ENCODE measurements at places on chromosomes 5 and 9.
A peak's percentile ranks its signal among the peaks of the same experiment; 100 is the strongest.

DNA sequence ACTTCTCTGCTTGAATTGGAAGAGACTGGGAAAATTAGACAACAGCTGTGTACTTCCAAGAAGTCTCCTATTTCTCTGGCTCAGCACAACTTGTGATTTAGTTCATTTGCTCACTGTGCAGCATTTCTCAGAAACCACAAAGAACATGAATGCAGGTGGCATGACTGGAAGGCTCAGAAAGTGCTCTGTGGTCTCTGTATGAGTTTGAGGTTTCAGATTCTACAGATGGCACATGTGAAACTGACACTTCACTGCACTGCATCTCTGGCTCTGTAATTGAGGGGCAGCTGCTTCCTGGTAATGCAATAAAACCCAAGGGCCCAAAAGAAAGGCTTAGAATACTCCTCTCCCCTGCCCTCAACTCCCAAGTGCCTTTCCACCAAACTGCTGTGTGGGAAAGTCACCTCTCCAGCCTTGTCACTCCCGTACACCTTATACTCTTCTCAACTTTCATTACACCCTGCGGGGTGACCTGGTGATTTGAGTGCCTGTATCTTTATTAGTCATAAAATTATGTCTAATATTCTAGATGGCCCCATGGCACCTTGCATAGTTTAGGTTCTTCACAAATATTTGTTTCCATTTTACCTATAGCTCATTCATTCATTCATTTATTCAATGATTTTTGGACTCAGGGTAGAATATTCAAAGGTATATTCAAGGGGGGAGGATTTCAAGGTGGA lies 82.5 kb downstream of the ESM1 start:
- DNase-seq: peak; percentile 15

DNA sequence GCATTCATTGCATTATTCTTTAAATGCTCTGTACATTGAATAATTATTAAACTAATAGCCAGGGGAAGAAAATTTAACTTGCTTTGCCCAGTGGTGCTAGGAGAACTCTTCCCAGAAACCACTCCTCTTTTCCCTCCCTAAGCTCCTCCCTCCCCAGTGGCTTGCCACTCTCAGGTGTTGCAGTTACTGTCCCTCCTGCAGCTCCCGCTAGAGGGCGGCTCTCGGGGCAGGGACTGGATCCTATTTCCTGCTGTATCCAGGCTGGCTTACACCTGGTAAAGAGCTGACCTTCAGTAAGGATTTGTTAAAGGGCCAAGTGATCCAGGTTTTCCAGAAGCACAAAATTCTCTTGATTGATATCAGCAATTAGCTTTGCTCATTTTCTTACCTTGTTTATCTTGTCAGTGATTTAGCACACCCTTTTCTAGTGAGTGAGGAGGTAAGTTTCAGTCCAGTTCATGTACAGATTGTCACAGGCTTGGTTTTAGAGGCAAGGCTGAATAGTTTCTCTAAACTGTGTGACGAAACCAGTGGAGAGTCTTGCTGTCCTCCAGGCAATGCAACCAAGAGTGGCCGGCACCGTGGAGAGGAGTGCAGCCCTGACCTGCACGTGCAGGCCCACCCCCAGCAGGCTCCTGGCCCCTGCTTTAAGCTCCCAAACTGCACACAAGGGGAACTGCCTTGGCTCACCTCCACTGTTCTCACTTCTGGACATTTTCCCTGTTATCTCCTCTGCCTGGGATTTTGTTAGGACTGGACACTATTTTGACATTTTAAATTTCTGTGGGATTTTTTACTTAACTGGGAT lies 423.8 kb downstream of the SPOCK1 start:
- no peak for DNase-seq

GRCh38 chr5:151182976-151183375 lies 25.4 kb upstream of the ANXA6 start:
- no peak for DNase-seq

DNA sequence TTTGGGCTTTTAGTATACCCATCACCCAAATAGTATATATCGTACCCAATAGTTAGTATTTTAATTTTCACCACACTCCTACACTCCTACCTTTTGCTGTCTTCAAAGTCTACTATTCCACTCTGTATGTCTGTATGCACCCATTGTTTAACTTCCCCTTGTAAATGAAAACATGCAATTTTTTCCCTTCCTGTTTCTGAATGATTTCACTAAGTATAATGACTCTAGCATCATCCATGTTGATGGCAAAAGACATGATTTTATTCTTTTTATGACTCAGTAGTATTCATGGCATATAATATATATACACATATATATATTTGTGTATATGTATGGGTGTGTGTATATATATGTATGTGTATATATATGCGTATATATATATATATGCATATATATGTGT lies 63.1 kb upstream of the FAM174A start:
- no peak for DNase-seq

DNA sequence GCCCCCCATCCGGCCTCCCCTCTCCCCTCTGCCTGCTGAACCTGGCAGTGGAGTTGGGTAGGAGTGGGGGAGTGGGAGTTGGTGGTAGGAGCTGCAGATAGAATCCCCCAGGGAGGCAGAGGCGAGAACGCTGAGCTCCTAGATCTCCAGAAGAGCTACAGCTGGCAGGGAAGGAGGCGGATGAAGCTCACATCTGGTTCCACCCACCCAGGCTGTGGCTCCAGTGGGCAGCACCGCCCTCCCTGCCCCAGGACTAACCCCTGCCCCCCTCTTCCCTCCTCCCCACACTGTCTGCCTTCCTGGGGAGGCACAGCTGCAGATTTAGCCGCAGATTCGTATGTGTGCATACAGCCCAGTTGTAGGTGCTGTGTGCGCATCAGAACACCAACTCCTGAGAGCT lies 34.2 kb downstream of the C9orf50 start:
- peak; percentile 44 for DNase-seq
